Stimulated activated memory B cell treated with anti-CD40 and anti-IgM and Interleukin-4, amounts not matched to agents 10 μg/mL and 1 μg/mL and 100 μg/mL, for 72 hours (primary cell): ENCODE measurements at places on chromosomes 5 and 9.

- no peak for ATAC-seq
Measured at GRCh38 chr5:10652606-10653005, 88.7 kb downstream of the ANKRD33B start.

GRCh38 chr5:91126888-91127287 is 256.2 kb downstream of the ARRDC3 start:
- ATAC-seq, result no peak

- no peak for ATAC-seq
Measured at GRCh38 chr5:42274913-42275312, 148.3 kb upstream of the GHR start.

DNA sequence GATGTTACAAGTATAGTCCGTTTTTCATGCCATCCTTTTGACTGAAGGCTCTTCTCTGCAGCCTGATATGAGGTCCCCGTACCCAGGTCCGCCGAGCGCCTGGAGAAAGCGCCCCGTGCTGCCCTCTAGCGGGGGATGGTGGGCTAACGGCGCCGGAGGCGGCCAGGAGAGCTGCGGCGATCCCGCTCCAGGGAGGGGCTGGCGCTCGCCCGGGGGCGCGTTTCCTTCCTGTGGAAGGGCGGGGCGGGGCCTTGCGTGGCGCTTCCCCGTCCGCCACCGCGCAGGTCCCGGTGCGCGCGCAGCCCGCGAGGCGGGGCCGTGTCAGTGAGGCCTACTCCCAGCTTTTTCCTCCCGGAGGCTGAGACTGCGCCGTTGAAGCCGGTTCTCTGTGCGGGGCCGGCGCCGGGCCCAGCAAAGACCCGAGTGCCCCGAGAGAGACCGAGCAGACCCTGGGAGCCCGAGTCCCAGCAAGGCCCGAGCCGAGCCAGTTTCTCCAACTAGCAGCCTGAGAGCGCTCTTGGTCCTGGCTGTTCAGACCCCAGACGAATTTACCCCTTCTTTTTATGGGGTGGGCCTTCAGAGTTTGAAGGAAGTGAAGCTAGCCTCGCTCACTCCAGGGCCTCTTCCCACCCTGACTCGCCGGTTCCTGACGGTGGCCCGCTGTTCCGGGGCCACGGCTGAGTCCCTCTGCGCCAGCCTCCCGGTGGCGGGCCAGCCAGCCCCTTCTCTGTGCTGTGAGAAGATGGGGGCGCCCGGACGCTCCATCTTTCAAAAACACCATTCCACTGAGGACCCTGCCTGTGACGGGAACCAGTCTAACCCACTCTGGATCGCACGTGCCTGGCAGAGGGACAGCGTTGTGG is 9.7 kb upstream of the PHF2 start:
- ATAC-seq, result peak; percentile 98

- no peak for ATAC-seq
Measured at GRCh38 chr5:117833691-117834090, 1154.7 kb downstream of the DTWD2 start.

DNA sequence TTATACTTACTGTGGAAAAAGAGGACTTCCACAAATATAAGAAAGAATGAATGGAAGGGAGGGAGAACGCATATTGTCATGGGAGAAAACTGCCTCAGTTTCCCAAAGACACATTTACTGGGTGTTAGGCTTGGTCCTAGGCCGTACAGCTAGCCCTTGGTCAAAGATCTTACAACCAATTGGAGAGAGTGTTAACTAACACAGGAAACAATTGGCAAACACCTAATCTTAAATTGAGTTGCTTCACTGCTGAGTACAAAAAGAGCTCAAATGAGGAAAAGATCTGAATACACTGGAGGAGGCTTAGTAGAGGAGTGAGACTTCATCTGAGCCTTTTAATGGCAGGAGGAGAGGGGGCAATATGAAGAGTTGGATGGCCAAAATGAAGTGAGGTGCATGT is 161.7 kb downstream of the GLIS3 start:
- no peak for ATAC-seq

DNA sequence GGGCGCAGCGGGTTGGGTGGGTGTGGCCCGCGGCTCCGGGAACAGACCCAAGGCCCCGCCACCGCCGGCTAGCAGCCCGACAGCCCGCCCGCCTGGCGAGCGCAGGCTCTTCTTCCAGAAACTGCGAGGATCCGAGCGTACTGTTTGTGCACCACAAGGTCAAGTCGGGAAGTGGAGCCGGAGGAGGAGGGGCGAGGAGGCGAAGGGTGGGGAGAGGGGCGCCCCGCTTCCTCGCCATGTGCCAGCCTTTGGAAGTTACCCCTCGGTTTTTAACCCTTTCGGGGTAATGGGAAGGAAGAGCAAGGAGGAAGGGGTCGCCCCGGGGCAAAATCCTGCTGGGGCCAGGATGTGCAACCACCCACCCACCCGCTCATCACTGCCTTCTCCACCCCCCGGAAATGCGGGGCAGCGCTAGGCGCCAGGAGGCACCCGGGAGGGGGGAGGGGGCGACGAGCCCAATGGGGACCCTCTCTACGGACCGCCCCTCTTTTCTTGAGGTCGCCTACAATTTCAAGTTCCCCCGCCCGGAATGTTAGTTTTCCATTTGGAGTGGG is 1.1 kb upstream of the JADE2 start:
- ATAC-seq, result peak; percentile 35

DNA sequence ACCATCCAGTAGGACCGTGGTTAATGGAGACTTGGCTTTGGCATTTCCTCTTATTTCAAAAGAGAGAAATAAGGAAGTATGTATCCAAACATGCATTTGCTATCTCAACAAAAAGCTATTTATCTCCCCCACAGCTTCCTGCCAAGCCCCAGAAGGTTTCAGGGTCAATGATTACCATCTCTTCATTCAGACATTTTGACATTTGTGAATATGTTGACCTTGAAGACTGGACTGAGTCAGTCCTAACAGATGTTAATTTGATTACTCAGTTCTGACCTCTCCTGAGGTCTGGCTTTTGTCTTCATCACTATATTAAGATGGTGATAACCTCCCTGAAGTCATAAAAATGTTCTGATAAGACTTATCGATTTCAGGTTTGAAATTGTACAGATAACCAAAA is 479.4 kb downstream of the AGTPBP1 start:
- no peak for ATAC-seq

DNA sequence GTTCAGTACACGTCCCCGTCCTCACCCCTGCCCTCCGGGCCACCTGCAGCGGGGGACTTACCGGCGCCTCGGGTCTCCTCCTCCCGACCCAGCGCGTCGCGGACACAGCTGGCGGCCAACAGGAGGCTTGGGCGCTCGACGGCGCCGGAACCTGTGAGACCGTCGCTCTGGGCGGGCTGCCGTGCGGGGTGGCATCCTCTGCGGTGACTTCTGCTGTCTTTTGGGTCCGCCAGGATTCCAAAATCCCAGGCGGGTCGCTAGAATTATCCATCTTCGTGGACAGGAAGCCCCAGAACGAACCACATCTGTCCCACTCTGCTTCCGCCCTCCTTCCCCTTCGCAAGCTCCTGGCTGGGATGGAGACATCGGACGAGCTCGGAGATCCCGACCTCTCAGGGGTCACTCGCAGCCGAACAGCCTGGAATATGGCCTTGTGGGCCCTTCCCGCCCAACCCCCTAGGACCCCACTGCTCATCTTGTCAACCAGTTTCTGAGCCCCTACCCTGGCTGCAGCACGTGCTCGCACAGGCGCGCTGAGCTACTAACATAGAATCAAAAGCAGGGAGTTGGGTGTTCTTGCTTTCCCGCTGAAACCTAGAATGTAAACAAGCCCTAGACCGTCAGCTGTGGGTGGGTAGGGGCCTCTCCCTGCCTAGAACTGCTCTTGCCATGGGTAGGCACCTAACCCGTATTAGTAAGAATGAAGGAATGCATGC is 947 bp upstream of the MARCHF3 start:
- peak; percentile 51 for ATAC-seq

DNA sequence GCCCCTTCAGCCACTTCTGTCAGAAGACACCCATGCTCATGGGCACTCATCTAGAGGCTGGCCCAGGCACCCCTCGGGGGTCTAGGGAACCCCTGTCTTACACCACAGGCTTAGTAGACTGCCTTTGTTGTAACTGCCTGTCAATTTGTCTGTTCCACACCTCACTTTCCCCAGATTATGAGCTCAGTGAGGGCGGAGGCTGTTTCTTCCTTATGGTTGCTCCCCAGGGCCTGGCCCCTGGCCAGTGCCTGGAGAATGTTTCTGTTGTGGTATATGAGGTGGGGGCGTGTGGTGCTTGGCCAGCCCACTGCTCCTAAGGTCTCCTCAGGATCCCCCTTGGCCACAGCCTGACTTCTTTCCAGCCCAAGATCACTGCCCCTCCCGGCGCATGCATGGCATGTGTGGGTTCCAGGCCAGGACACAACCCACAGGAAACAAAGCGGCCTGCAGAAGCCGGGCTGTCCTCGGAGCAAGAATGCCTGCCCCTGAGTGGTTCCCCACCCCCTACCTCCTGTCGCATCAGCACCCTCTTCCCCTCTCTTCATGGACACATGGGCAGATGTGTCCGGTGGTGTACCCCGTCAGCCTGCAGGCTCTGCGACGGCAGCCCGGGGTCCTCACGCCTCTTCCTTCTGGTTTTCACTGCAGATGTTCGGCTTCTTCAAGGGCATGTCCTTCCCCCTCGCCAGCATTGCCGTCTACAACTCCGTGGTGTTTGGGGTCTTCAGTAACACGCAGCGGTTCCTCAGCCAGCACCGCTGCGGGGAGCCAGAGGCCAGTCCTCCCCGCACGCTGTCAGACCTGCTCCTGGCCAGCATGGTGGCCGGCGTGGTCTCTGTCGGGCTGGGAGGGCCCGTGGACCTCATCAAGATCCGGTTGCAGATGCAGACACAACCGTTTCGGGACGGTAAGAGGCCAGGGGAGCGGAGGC is 17.7 kb downstream of the SLC25A48 start:
- ATAC-seq, result no peak

DNA sequence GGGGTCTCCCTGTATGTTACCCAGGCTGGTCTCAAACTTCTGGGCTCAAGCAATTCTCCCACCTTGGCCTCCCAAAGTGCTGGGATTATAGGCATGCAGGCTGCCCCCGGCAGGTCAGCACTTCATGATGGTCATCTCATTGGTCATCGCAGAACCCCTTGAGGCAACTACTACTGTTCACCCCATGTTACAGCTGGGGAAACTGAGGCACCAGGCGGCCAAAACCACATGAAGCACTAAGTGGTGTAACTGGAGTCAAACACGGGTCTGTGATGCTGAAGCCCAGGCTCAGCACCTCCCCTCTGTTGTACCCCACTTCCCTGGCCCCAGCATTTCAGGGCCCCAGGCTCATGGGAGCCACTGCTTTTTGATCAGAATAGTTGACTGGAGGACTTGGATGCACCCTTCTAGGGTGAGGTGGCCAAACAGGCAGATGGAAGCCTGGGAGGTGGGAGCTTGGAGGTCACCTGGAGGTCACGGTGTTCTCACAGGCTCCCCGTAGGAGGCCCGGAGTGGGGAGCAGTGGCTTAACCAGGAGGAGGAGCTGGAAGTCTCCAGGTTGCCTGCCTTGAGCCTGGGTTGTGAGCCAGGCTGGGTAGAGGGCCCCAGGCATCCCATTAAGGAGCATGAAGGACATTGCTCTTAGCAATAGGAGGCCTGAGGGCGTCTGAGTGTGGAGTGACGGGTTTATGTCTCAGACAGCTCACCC is 57.3 kb upstream of the RPL26L1 start:
- ATAC-seq, result no peak

GRCh38 chr5:64653766-64654560 is 36.3 kb upstream of the SHISAL2B start:
- ATAC-seq, result no peak

DNA sequence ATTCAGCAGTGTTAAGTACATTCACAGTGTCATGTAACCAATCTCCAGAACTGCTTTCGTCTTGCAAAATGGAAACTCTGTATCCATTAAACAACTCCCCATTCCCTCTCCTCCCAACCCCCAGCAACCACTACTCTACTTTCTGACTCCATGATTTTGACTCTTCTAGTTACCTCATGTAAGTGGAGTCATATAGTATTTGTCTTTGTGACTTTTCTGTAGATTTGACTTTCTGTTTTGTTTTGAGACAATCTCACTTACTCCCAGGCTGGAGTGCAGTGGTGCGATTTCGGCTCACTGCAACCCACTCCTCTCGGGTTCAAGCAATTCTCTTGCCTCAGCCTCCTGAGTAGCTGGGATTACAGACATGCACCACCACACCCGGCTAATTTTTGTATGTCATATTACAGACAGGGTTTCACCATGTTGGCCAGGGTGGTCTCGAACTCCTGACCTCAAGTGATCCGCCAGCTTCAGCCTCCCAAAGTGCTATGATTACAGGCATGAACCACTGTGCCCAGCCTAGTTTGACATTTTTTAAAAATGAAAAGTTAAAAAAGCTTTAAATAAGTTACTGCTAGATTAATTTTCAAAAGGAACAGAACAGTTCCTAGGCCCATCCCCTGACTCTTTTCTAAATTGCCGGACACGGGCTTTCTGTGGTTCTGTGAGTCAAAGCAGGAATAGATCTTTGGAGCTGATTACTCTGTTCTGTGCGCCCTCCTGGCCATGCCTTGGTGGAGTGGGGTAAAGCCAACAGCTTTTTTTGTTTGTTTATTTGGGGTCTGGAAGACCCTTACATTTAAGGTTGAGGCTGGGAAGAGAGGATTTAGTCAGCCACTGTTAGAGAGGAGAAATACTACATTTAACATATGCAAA is 59.3 kb downstream of the RALGPS1 start:
- ATAC-seq, result no peak
